ENCODE measurements at places on chromosomes 6 and 20.
A peak's percentile ranks its signal among the peaks of the same experiment; 100 is the strongest.

- peak; percentile 46 for DNase-seq
Measured at GRCh38 chr20:34622821-34623451, 54.0 kb downstream of the PIGU start.

DNA sequence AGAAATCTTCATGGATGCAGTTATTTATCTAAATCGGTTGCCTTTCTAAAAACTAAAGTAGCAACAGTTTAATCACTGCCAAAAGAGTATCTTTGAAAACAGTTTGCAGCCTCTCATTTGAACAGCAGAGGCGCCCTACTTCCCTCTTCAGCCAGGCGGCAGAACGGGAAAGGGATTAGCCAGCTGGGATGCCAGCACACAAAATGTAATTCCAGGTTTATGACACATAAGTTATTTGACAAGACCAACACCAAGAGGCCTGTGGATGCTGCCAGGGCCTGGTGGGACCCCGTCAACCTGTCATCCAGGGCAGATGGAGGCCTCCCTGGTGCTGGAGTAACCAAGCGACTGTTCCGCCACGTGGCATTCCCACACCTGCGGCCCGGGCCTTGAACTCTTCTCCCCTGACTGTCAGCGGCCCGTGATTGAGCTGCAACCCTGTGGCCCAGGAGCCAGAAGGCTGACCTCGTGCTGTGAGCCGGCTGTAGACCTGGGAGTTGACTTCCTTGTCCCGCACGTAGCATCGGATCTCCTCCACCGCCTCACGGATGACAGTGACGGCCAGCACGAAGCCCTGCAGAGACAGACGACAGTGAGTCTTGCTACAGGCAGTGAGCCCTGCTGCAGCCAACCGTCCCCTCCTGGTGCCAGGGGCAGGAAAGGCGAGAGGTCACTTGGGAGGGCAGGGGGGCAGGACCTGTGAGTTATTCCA lies 55.5 kb downstream of the ATP9A start:
- DNase-seq: no peak

DNA sequence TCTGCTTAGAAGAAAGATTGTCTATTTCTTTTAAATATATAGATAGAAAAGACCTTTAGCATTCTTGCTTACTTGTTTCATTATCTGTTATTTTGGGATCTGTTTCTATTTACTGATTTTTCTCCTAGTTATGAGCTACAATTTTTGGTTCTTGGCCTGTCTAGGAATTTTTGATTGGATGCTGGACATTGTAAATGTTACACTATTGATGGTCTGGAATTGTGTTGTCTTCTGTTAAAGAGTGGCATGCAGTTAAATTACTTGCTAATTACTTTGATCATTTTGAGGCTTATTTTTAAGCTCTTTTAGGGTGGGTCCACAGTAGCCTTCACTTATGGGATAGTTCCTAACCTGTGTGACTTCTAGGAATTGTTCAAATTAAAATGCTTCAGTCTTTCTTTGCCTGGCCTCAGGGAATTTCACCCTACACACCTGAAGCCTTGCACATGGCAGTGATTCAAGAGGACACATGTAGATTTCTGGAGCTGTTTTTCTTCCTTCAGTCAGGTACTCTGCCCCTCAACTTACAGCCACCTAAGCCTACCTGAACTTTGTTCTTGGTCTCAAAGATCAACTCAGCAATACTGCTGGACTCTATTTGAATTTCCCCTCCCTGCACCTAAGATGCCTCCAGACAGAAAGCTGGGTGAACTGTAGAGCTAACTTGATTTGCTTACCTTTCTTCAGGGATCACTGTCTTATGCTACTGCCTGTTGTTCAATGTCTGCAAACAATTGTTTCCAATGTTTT lies 66.2 kb upstream of the NNAT start:
- no peak for DNase-seq

DNA sequence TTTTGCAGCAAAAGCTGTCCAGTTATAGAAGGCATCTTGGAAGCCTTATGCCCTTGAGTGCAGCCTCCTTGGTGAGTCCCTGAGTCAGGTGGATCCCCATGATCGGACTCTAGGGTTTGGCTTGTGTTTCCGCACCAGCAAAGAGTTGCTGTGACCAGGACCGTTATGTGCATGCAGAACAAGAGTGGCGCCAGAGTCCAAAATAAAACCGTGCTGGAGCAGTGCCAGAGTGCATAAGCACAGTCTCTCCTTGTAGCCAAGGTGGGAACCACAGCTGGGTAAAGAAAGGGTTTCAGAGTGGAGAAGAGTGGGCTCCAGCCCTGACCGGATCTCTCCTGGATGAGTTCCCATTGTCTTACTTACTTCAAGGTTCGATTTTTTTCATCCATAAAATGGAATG lies 58.6 kb downstream of the FOXA2 start:
- no peak for DNase-seq

- no peak for DNase-seq
Measured at GRCh38 chr6:37225350-37226169, 32.0 kb upstream of the TBC1D22B start.

DNA sequence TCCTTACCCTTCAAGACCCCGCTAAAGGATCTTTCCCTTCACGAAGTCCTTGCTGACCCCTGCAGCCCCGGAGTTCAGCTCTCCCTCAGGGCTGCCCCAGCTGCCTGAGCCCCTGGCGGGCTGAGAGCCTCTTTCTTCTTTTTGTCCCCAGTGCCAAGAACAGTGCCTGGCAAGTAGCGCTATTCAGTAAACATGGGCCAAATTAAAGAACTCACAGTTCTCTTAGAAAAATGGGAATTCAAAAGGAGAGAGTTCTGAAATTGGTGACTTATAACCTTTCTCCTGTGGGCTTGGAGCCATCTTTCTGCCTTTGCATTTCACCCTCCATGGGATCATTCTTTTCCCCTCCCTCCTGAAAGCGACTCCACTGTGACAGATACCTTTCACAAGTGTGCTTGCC lies 227.2 kb downstream of the TMEM242 start:
- DNase-seq: no peak

DNA sequence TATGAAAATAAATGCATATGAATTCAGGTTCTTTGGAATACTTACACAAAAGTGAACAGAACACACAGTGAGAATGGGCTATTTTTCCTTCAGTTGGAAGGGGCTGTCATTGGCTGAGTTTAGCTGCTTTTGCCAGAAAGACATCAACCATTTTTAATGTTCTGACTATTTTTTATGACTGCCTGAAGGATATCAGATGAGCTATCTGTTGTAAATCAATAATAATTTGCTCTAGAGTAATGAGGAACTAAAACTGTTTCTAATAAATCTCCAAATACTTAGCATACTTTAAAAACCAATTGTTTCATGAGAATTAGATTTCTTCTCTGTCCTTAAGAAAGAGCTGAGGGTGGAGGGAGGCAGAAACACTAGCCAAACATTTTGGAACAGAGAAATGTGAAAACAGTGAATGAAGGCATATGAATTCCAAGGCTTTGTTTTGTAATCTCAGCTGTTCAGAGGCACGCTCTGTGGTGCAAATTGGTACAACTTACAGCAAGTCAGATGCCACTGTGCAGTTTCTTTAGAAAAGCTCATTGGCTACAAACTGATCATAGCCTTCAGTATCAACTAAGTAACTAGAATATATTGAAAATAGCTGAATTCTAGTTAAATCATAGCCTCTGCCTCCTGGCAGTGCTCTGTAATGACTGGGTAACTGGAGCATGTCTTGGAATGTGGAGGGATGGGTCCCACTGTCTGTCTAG lies 228.9 kb upstream of the JAG1 start:
- DNase-seq: no peak

Data from hematopoietic multipotent progenitor cell treated with erythropoietin and hydrocortisone succinate and interleukin-3 and kit ligand, for 6 days (in vitro differentiated cells).